ENCODE measurements at places on chromosomes 11 and 22. TPM values are rescaled to one million over a fixed set of nuclear protein-coding genes. Genes with fewer than 3 reads are reported as not detected.

Gene PDGFD
- total RNA-seq, result 12.2 TPM

Gene NCF4
- 19.4 TPM for total RNA-seq

DNA sequence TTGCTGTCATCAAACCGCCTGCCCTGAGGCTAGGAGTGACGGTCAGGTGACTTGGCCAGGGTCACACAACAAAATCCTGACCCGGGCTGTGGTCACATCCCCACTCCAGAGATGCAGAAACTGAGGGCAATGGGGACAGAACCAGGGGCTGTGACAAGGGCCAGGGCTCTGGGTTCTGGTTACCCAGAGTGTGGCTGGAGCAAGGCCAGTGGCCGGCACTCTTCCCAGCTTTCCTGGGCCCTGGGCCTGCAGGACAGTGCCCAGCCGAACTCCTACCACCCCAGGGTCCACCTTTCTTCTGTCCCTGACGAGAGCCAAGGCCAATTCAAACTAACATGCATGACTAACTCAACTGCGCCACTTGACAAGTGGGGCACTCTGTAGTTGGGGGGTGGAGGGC lies 35.9 kb downstream of the ARVCF start:
- H3K4me3 ChIP-seq, result no peak overlapping the region
- no peaks in the 10 kb centered on the region for H3K27me3 ChIP-seq
- H3K36me3 ChIP-seq, result peaks cover 2% of the 10 kb centered on the region
- no peak for DNase-seq
- no peak overlapping the region for H3K27ac ChIP-seq

GRCh38 chr11:35662649-35663407 lies at the start of gene TRIM44:
Gene TRIM44, plus strand, starts transcription at chr11:35662775. Its CDS starts 337 bp downstream, at chr11:35663112.
- peak within 1 kb of the TSS; percentile 99 for H3K4me3 ChIP-seq
- peaks cover 2% of the 10 kb centered on the region for H3K4me1 ChIP-seq
- H3K27ac ChIP-seq, result peak within 1 kb of the TSS; percentile 92
- H3K36me3 ChIP-seq, result no peaks in the 10 kb centered on the region
- peak; percentile 92 for DNase-seq

GRCh38 chr11:30825723-30826122 lies 239.6 kb upstream of the MPPED2 start:
- DNase-seq, result no peak
- H3K4me1 ChIP-seq, result no peaks in the 10 kb centered on the region
- no peaks in the 10 kb centered on the region for H3K36me3 ChIP-seq
- H3K27ac ChIP-seq, result no peak overlapping the region
